ENCODE measurements at places on chromosomes 3 and 15.

DNA sequence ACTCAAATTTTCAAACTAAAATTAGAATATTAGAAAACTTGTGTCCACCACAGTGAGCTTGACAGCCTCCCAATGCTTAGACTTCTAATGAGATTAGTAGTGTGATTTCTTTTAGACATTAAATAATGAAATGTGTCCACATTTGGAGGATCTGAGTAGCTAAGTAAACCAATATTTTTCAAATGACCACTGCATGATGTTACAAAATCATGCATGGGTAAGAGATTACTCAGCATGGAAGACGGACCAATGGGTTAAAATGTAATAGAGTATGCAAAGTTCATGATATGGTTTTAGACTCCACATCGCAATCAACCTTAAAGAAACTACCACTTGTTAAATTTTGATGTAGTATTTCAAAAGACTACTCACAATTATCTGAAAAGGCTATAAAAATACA, 130.6 kb downstream of the IMPG2 start:
- no peak for DNase-seq

DNA sequence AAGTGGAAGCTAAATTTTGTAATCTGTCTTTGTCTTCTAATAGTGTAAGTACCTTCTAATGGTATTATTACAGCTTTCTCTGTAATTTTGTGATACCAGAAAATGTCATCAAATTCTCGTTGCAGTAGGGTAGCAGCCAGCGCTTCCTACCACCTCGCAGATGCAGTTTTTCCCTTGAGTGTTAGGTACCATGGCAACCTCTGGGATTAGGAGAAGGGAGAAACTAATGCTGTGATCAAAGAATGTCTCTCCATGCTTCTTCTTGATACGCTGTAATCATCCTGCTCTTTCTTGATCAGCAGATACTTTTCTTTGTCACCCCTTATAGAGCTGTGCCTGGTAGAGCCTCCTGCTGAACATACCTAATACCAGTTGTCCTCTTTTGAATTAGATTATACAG, 27.7 kb downstream of the SRP14 start:
- DNase-seq: no peak

DNA sequence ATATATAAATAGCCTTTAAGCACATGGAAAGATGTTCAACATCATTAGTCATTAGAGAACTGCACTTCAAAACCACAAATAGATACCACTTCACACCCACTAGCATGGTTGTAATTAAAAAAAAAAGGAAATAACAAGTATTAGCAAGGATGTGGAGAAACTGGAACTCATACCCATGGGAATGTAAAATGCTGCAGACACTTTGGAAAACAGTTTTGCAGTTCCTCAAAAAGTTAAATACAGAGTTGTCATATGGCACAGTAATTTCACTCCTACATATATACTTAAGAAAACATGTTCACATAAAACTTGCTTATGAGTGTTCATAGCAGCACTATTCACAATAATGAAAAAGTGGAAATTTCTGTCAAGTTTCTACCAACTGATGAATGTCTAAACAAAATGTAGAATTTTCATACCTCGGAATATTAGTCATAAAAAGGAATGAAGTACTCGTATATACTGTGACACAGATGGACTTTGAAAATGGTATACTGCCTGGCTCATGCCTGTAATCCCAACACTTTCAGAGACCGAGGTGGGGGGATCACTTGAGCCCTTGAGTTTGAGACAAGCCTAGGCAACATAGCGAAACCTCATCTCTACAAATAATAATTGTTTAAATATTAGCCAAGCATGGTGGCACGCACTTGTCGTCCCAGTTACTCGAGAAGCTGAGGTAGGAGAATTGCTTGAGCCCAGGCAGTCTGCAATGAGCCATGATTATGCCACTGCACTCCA, 28.1 kb downstream of the BCL2A1 start:
- no peak for DNase-seq

GRCh38 chr3:105427332-105427731, 60.6 kb downstream of the ALCAM start:
- no peak for DNase-seq

GRCh38 chr3:195442573-195443390, at the start of gene ACAP2:
Gene ACAP2, minus strand, starts transcription at chr3:195443020. Its CDS starts 173 bp downstream, at chr3:195442847.
- peak; percentile 99 for DNase-seq

- no peak for DNase-seq
Observed at GRCh38 chr3:19074257-19074900, 73.9 kb upstream of the KCNH8 start.

DNA sequence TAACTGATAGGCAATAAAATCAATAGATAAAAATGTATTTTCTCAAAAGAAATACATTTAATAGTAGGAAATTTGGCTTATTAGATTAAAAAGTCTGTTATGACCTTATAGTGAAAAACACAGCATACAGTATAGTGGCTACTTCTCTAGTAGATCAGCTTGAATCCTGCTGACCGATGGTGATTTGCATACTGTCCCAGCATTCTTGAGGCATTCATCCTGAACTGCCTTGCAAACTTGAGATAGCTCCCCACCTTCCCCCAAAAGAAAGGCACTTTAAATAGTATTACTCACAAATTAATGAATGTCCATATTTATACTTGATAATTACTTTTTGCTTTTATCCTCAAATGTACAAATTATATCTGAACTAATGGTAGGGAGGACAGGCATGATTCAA, 6.7 kb downstream of the CHMP2B start:
- no peak for DNase-seq

GRCh38 chr3:59374091-59374817, 324.4 kb upstream of the CFAP20DC start:
- no peak for DNase-seq

- no peak for DNase-seq
Observed at GRCh38 chr3:115800489-115801075, 177.3 kb downstream of the GAP43 start.

GRCh38 chr3:58638591-58638990, 28.0 kb downstream of the FAM3D start:
- no peak for DNase-seq

DNA sequence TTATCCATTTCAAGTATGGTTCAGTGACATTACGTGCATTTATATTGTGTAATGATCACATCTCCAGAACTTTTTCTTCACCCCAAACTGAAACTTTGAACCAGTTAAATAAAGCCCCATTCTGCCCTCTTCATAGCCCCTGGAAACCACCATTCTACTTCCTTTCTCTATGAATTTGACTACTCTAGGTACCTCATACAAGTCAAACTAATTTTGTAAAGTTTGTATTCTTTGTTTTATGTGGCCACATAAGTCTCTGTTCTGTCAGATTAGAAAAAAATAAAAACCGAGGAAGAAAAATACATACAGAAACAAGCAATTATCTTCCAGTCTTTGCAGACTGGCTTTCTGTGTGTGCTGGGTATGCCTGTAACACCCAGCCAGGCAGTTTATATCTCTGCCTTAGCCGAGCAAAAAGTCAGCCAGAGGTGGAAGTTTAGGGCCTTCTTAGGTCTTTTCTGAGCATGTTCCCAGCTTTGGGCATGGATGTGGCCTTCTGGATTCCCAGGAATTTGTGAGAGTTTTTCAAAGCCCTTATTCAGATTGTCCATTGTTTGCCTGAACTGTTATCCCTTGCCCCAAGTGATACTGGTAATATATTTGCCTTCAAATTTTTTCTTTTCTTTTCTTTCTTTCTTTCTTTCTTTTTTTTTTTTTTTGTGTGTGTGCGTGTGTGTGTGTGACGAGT, 6.0 kb upstream of the GRAMD1C start:
- no peak for DNase-seq

GRCh38 chr3:12984023-12984823, 89.0 kb downstream of the IQSEC1 start:
- no peak for DNase-seq

DNA sequence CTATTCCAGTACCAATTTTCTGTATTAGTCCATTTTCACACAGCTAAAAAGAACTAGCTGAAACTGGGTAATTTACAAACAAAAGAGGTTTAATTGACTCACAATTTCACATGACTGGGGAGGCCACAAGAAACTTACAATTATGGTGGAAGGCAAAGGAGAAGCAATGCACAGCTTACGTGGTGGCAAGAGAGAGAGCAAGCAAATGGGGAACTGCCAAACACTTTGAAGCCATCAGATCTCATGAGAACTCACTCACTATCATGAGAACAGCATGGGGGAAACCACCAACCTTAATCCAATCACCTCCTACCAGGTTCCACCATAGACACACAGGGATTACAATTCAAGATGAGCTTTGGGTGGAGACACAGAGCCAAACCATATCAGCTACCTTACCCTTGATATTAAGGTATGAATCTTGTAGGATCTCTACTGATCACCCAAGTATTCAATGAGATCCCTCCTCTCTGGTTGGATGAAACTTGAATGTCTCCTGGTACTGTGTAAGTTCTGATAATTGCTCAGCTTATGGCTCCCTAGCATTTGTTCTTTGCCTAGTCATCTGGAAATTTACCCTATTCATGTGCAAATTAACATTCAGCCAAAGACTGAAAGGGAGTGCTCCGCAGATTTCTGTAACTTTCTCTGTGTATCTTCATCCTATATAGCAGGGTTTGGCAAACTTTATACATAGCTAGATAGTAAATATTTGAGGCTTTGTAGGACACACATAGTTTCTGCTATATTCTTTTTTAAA, 38.9 kb downstream of the MYL3 start:
- DNase-seq: no peak

DNA sequence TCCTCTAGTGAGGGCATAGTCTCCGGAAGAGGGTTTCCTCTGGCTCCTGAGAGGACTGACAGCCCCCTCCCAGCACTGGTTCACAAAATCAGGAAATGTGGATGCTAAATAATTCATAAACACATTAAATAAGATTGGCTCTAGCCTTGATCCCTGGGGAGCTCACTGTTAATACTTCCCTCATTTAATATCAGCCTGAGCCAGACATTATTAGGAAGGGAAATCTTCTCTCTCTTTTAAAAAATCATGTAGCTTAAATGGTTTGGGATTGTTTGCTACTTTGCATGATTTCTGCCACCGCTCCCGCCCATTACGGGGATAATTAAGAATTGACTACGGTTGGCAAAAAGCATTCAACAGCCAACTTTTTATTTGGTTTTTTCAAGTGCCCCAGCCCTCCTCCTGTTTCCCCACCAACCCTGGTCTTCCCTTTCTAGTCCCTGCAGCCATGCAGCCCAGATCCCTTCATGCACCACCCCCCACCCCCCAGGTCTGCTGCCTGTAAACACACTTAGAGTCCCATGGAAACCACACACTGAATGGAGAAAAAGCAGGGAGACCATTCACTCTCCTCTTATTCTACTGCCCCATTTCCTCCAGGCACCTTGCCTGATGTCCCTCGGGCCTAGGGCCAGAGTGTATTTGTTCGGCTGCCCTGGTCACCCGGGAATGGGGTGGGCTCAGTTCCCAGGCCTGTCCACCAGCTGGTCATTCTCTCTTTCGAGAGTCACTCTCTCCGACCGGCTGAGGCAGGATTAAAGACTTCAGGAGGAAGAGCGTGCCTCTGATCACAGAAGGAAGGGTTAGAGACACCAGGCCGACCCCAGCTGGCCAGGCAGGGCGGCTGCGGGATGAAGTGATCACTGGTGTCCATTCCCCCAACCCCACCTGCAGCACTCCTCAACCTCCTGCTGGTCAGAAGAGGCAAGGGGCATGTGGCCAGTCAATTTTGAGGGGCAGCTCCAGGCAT, 45.1 kb downstream of the SEMA5B start:
- DNase-seq: no peak

GRCh38 chr3:11029948-11030347, 37.4 kb downstream of the SLC6A1 start:
- DNase-seq: no peak
